Lung microvascular endothelial cell (primary cell): ENCODE measurements at places on chromosomes 16 and 17.

GRCh38 chr17:38894276-38894675 lies 24.4 kb downstream of the LASP1 start:
- peak; percentile 44 for DNase-seq

- DNase-seq: peak; percentile 41
Measured at GRCh38 chr17:61467416-61468262, 15.4 kb downstream of the TBX4 start.

GRCh38 chr17:30426292-30426691 lies 47.6 kb downstream of the CPD start:
- DNase-seq: peak; percentile 35

DNA sequence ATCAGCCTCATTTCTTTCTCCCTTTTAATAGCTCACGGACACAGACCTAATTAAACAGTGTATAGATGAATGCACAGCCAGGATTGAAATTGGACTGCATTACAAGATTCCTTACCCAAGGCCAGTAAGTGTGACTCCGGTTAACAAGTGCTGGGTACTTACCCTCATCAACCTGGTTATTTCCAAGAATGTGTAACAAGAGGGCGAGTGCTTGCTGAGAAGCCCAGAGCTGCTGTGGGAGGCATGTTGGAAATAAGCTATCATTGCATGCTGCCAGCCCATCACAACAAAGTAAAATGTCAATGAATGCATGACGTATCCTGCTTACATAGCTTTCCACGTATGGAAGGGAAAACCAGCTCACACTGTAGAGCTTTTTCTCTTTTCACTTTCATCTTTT lies 19.5 kb downstream of the LYRM1 start:
- no peak for DNase-seq

GRCh38 chr16:80056324-80056723 lies 455.8 kb upstream of the MAF start:
- DNase-seq: no peak

DNA sequence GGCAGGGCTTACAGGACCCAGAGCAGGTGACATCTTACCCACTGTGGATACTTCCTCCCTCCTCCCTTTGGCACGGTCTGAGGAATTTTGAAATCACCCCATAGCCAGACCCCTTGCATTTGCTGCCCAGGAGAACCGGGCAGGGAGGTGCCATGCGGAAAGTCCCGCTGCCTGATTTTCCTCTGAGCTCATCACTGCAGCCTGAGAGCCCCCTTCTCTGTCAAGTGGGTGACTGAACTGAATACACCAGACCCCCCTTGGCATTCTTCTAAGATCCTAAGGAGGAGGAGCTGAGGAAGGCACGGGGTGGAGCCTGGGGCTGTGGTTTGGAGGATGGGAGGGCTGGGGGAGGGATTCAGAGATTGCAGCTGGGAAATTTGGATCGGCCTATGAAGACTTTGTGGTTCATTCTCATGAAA lies 173.4 kb downstream of the RAB11FIP4 start:
- peak; percentile 30 for DNase-seq

- DNase-seq: no peak
Measured at GRCh38 chr17:58277802-58278595, 2.7 kb downstream of the MPO start.

DNA sequence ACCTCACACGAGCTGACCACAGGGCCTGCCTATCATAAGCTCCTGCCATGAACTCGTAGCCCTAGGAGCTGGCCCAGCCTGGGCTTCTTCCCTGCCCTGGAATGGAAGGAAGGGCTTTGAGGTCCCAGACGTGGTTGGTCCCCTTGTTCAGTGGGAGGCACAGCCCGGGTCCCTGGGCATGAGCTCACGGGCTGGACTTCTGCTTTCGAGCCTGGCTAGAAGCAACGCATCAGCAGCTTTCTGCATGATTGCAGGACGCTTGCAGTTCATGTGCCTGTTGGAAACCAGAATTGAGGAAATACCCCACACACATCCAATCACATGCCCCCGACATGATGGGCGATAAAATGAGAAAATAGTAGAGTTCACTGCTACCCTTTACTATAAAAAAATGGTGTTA lies 293.3 kb downstream of the MAF start:
- DNase-seq: no peak

DNA sequence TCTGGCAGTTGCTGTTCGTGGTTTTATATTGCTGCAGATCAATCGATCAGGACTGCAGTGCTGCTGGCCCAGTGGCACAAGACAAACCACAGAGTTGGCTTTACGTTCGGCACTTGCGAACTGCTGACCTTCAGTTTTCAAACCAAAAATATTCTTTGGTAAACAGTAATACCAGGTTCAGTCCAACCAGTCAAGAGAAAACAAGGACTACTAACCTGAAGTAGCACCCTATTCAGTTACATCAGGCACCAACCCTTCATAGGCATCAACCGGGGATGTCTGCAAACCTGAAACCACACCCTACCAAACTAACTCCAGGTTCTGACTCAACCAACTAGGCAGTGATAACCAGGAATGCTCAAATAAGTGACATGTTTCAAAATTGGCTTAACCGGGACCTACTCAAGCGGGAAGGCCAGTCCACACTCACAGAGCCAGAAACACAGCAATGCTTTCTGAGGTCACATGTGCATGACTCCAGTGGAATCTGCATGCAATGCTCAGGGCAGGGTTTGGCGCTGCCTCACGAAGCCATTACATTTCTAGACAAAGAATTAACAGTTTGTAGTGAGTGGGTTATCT lies 91.1 kb downstream of the SMG6 start:
- DNase-seq: no peak

GRCh38 chr16:86966777-86967176 lies 350.4 kb downstream of the C16orf95 start:
- no peak for DNase-seq

- DNase-seq: no peak
Measured at GRCh38 chr17:58066401-58066800, 16.8 kb upstream of the DYNLL2 start.

DNA sequence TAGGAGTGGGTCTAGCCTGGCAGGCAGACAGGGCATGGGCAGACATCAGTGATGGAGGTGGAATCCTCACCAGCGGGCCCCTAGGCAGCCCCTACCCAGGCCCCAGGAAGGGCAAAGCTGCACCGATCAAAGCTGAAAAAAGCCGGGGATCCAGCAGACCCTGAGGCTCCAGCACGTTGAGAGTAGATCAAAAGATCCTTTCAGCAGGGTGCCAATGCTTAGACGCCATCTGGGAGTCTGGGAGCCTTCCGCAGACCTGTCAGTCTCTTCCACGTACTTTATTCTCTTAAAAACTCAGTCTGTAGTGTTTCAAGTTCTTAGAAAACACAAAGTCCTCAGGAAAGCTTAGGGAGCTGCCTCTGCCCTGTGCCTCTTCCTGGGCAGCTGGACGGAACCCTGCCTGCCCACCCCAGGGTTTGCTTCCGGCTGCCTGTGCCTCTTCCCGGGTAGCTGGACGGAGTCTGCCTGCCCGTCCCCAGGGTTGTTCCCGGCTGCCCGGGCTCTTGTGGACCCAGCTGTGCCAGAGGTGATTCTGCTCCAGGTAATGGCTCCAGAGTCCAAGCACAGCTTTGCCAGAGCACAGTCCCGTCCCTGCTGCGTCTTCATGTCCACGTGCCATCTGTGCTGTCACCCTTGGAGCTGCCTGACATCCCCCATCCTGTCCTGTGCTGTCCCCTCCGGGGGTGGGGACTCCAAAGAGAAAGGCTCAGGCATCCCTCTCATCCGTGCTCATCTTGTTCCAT lies 50.8 kb upstream of the PVALEF start:
- no peak for DNase-seq

DNA sequence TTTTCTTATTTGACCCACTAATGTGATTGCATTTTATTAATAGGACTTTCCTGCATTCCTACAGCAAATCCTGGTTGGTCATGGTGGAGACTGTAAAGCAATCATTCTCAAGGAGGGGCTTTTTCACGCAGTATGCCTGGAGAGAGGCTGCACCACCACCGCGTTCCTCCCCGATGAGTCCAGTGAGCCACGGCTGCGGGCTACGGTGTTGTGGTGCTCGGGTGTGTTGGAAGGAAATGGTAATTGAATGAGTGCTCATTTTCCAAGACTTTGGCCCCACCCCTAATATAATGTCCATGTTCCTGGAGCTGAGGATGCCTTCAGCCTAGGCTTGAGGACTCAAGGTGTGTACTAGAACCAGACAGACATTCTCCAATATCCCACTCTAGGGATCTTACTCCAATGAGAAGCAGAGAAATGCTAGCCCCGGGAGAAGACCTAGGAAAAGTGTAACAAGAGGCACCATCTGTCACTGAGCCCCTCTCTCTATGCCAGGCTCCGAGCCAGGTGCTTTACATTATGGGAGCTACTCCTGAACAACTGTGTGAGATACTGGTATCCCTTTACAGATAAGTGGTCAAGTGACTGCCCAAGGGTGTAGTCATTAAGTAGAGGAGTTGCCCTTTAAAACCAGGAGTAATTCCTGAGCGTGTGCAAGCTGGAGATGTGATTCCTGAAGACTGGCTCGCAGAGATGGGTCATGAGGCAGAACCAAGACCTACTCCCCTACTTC lies 39.4 kb downstream of the HEATR6 start:
- DNase-seq: no peak

GRCh38 chr17:29136998-29137730 lies 43.0 kb downstream of the MYO18A start:
- no peak for DNase-seq

DNA sequence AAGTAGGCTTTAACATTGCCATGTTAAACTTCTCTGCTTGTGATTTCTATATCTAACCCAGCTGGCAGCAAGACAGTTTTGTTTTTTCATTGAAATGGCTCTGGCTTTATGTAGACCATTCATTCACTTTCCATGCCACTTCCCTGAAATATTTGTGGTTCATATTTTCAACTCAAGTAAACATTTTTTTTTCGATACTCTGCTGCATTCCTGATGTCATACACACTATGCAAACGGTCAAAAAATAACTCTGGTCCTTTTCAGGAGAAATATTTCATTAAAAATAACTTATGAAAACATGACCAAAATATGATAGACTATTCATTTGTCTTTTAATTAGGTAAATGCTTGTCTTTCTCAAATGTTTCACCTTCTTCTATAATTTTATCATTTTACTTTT lies 116.3 kb downstream of the USP22 start:
- DNase-seq: peak; percentile 23

DNA sequence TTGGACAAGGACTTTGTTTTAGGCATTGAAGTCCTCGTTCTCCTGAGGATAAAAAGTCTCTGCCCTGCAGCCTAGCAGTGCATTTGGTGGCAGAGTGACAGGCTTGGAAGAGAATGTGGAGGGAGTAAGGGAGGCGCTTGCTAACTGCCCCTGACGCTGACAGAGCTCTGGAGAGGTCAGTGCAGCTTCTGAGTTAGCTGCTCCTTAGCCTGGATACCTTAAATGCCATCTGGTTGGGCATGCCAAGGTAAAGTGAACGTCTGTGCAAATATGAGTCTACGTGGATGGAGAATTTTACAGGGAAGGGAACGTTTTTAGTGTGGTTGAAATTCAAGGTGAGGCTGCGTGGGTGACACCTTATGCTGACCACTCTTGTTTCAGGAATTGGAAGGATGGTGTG lies 44.4 kb downstream of the SEC14L1 start:
- no peak for DNase-seq

DNA sequence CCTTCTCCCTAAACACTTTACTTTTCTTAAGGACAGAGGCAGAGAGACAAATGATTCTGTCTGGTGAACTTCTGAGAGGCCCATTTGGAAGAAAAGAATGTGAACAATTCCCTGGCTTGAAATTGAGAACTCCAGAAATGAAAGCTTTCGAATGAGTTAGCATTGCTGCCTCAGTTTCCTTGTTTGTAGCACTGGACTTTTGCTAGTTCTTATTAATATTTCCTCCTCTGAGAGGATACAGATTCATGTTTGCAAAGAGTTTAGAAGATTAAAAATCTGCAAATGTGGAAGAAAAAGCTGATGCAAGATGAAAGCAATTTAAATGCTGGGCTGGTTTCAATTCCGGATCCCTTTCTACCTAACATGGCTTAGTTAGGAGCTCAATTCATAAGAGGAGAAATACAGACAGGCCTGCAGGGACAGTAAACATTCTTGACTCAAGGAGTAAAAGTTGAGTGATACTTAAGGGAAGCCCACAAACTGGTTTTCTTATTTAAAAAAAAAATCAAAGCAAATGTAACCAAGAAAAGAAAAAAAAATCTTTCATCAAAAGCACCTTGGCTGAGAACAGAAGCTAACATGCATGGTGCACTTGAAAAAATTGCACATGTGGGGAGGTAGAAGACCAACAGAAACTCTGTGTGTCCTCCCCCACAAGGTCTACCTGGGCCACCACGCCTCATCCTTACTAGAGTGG lies 27.1 kb downstream of the HNF1B start:
- no peak for DNase-seq

GRCh38 chr17:42484304-42484703 lies 25.6 kb downstream of the ATP6V0A1 start:
- DNase-seq: no peak

GRCh38 chr17:33596899-33597298 lies 303.8 kb upstream of the ASIC2 start:
- no peak for DNase-seq

DNA sequence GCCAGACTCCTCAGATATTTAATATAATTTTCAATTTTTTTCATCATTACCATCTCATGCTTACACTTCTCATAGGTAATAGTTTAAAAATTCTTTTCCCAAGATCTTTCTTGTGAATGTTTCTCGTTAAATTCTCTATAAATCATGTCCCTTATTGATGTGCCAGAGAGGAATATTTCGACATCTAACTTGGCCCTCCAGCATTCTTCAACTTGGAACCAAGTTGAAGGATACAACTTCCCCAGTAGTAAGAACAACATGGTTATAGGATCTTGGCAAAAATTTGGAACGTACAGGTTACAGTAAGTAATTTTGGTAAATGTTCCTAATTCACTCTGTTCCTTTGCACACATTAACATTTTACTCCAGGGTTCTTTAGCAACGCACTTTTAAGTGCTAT lies 731.8 kb downstream of the CDH11 start:
- no peak for DNase-seq

DNA sequence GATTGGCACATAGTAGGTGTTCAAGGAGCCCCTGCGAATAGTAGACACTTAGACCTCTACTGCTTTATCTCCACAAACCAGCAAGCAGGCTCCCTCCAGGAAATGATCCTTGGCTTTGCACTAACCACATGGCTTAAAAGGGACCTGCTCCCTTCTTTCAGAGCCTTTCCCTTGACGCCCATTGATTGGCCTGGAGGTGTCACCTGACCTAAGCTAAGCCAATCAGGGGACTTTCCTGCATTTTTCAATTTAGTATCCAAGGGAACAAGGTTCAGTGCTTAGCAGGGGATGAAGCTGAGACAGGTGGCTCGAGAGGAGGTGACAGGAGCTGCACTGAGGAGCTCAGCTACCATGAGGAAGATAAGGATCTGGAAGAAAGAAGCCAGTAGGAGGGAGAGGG lies 52.8 kb downstream of the CLEC19A start:
- no peak for DNase-seq
